ENCODE measurements at places on chromosomes 16 and 17.

GRCh38 chr17:37276475-37276874 lies 99.3 kb upstream of the C17orf78 start:
- no peak for DNase-seq

DNA sequence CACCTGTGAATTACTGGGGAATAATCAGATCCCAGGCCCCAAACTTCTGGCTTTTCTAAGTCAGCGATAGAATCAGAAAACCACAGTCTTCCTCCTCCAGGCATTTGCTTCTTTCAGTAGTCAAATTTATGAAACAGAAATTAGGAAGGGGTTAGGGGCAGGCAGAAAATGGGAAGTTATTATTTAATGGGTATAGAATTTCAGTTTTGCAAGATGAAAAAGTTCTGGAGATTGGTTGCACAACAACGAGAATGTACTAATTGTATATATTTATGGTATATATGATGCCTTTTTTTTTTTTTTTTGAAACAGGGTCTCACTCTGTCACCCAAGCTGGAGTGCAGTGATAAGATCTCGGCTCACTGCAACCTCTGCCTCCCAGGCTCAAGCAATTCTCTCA lies 23.5 kb downstream of the ORC6 start:
- no peak for DNase-seq

DNA sequence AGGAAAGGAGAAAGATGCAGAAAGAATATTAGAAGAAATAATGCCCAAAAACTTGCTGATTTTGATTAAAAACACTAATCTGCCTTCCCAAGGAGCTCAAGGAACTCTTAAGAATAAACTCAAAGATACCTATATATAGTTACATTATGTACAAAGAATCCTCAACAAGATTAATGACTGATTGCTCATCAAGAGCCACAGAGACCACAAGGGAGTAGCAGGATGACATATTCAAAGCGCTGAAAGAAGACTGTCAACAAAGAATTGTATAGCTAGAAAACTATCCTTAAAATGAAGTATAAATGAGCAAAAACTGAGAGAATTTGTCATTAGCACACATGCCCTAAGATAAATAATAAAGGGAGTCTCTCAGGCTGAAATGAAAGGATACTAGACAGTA lies 6.2 kb downstream of the LPCAT2 start:
- no peak for DNase-seq

DNA sequence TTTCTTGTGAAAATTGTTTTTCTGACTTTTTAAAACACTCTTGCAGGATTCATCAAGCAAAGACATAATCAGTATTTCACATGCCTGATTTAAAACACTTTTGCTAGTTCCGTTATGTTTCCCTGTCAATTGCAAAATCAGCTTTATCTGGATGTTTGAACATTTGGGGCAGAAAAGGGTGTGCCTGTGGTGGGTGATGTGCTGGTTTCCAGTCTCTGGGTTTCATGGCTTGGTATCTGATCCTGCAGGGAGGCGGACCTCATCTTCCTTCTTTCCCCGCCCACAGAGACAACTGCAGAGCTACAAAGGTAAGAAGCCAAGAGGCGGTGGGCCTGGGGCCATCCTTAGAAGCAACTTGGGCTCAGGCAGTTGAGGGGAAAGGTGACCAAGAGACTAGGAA lies 41.8 kb downstream of the NLRC5 start:
- no peak for DNase-seq

Data from DMS153 (cell line).